ENCODE measurements at places on chromosomes 3 and 15.

GRCh38 chr15:72206677-72207000, 9.1 kb upstream of the GRAMD2A start:
- DNase-seq, result no peak

- DNase-seq, result no peak
Observed at GRCh38 chr15:22239806-22240180, 159.5 kb downstream of the OR4M2 start.

- DNase-seq, result no peak
Observed at GRCh38 chr3:154356009-154356408, 31.7 kb upstream of the DHX36 start.

DNA sequence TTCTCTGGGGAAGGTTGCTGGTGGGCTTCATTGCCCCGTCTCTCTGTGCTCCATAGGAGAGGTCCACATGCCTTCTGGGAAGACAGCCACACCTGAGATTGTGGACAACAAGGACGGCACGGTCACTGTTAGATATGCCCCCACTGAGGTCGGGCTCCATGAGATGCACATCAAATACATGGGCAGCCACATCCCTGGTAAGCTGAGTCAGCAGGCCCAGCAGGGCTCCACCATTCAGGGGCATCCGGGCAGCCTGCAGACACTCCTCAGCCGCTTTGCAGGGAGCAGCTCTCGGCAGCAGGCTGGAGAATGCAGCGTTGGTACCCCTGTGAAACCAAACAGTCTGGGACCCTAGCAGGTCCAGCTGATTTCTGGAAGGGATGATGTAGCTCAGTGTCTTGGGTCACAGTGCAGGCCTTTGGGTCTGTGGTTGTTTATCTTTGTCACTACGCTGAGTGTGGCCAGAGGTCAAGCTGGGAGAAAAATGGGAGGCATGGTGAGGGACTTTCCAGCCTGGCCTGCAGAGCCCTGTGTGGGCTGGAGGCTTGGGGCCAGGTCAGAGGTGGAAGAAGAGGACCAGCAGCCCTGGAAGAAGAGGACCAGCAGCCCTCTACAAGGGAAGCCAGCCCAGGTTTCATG, 67.2 kb downstream of the DNASE1L3 start:
- DNase-seq, result no peak

GRCh38 chr3:76990606-76991005, 49.3 kb upstream of the ROBO2 start:
- no peak for DNase-seq

DNA sequence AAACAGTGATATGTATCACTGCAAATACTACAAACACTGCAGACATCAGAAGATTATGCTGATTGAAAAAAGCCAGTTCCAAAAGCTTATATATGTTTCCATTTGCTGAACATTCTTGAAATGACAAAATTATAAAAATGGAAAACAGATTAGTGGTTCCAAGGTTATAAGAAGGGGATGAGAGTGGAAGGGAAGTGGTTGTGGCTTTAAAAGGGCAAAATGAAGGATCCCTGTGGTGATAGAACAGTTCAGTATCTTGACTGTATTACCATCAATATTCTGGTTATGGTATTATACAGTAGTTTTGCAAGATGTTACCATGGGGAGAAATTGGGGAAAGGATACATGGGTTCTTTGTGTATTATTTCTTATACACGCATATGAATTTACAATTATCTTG, 77.8 kb downstream of the DZIP3 start:
- DNase-seq, result no peak

DNA sequence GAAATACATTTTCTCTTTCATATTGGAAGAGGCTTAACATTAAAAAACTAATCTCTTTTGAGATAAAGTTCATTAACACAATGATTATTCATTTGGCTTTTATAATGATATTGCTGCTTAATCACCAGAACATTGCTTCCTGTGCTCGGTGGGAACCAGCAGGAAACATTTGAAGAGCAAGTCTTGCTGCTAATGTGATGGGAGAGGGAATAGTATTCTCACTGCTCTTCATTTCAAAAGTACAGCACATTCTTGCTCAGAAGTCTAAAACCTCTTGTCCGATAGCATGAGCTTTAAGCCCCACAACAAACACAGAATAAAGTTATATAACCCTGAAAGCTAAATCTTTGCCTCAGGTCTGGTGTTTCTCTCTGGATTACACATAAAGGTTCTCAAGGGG, 190.8 kb upstream of the CNTN4 start:
- DNase-seq, result no peak

GRCh38 chr15:52071570-52071969, 41.0 kb downstream of the BCL2L10 start:
- no peak for DNase-seq

DNA sequence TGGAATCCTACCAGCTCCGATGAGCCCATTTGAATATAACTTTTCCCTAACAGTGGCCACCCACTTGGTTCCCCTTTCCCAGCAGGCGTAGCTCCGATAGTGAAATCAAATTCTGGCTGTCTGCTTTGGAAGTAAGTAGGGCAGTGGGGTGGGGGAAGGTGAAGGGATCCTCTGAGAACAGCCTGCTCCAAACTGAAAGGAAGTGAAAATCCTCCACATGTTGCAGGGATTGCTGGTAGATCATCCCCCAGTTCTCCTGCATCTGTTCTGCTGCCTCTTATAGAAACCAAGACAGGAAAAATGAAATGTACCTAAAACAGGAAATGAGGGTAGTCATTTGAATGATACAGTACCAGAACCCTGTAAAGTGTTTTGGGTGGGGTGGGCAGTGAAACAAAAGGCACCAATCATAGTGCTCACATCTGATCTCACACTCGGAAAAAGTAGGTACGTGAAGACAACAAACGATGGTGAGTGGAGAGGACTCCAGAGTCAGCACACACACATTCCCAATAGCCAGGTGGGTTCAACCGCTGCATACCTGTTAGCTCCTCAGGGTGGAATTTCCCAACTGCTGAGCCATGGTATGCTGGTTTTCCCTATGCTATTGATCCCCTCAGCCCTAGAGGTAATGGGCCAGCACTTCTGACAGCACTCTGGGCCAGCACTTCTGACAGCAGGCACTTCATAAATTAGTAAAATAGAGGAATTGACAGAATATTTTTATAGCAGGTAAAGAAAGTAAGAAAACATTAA, 304.9 kb upstream of the ADAMTS9 start:
- DNase-seq, result no peak

DNA sequence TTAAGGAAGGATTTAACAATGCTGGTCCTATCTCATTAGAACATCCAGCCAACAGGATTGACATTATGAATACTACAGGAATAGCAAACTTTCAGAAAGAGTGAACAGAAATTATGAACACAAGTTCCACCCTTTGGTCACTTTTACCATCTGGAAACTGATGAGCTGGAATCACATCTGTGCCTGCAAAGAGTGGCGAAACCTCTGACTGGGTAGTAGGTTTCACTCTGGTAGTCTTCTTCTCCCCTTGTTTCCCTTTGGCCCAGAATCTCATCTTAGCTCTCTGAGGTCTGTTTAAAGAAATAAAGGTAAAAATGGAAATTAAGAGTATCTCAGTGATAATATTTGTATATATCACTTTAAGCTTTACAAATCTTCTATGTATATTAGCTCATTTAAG, 73.1 kb downstream of the NR2E3 start:
- no peak for DNase-seq

DNA sequence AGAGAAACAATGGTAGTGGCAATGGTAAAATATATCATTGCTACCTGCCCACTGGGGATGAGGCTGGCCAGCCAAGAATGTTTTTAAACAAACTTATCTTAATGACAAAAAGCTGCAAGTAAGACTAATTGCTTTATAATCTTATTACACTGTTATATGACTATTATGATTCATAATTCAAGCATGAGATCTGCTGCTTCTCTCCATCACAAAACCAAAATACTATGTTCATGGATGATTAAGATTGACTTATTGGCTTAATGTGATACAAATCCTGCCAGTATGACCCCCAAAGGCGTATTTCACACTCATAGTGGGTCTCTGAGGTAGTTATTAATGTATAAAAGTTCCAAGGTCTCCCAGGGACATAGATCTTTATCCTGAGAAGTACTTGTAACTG, 52.6 kb downstream of the FBN1 start:
- DNase-seq, result no peak

DNA sequence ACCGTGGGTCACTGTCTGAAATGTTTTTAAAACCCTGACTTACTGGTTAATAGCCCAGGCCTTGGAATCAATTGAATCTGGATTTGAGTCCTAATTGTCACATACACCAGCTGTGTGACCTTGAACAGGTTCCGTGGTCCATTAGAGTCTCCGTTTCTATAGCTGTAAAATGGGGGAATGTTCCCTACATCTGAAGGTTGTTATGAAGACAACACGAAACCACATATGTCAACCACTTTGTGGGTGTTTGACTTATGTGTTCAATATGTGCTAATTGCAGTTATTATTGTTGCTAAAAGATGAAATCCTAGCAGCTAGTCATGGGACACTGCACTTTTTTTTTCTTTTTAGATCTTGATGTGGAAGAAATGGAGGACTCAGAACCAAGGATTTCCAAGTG, 35.3 kb downstream of the ZBTB38 start:
- no peak for DNase-seq

GRCh38 chr15:33315044-33315443, 4.3 kb downstream of the RYR3 start:
- DNase-seq, result no peak

GRCh38 chr3:89375451-89375850, 268.0 kb downstream of the EPHA3 start:
- DNase-seq, result no peak

GRCh38 chr3:48598323-48599076, 3.4 kb upstream of the COL7A1 start:
- DNase-seq, result no peak

GRCh38 chr15:44763187-44763586, 26.9 kb downstream of the TRIM69 start:
- no peak for DNase-seq

DNA sequence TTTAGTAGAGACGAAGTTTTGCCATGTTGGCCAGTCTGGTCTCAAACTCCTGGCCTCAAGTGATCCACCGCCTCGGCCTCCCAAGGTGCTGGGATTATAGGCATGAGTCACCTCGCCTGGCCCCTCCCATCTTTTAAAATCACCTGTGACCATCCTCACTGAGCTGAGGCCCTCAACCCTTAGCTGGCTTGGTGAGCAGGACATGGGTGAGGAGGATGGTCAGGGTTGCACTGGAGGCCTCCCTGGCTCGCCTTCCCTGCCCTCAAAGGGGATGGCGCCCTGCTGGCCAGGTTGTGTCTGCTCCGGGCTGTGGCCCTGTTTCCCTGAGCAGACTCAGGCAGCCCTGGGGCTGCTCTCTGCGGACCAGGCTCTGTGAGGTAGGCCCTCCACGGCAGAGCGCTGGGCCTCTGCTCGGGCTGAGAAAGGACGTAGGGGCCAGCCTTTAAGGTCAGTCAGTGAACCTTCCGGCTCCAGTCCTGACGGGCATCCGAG, 33.7 kb downstream of the SYNM start:
- DNase-seq, result no peak

DNA sequence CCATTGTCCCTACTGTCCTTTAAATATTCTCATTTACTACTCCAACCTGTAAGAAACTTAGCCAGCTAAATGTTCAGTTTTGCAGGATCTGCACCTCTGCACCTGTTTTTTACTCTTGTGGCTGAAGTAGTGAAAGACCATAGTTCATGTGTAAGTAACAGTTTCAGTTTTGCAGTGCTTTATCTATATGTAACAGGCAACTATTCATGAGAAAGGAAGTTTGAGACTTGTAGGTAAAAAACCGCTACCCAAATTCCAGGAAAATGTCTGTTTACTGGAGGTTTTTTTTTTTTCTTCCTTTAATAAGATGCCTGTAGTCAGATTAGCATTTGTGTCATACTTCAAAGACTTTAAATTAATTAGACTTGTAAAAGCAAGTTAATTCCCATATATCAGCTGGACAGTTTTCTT, 25.4 kb upstream of the MBNL1 start:
- no peak for DNase-seq

GRCh38 chr15:50135031-50135551, 16.1 kb upstream of the ATP8B4 start:
- no peak for DNase-seq

- no peak for DNase-seq
Observed at GRCh38 chr3:20043825-20044224, 3.6 kb downstream of the KAT2B start.

Data from substantia nigra (tissue), 51 donors.